ENCODE measurements at places on chromosomes 2 and 18.
A peak's percentile ranks its signal among the peaks of the same experiment; 100 is the strongest.

DNA sequence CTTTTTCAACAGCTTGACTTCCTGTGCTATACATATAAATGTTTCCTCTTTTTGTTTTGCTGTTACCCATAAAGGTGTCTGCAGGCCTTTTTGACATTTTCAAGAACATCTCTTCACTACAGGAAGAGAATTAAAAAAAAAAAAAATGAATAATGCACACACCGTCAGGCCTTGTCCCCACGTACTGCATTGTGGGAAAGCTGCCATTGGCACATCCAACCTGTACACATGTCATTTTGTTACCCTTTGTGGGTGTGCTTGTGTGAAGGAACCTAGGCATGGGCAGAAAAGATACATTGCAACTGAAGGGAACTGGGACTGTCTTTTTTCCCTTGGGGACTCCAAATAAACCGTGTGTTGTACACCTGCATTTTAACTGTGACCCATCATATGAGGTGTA lies 16.8 kb upstream of the TMEM37 start:
- DNase-seq, result no peak

- DNase-seq, result no peak
Measured at GRCh38 chr18:2515171-2515787, 56.0 kb downstream of the METTL4 start.

DNA sequence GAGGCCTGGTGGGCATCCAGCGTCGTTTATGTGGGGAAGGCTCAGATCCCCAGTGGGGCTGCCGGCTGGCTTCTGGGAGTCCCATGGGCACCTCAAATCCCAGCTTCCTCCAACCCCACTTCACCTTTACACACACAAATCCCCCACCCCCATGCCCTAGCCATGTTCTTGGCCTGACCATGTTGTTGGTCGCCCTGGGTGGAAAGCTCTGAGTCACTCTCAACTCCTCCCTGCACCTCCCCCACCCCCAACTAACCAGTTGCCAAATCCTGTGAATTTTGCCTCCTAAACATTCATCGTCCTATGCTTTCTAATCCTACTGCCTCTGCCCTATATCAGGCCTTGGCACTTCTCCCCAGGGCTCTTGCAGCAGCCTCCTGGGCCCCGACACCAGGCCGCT lies 6.4 kb downstream of the TNS1 start:
- DNase-seq, result no peak

- no peak for DNase-seq
Measured at GRCh38 chr2:65420712-65421431, 11.5 kb downstream of the SPRED2 start.

DNA sequence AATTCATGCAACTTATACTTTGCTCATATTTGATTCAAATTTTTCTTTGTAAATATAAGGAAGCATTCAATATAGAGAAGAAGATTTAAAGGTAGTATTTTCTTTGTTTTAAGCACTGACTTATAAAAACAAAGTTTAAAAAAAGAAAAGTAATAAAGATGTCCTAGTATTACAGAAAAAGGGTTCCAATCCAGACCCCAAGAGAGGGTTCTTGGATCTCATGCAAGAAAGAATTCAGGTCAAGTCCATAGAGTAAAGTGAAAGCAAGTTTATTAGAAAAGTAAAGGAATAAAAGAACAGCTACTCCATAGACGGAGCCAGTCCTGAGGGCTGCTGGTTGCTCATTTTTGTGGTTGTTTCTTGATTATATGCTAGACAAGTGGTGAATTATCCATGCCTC lies 267.9 kb downstream of the CTNNA2 start:
- DNase-seq, result no peak

- no peak for DNase-seq
Measured at GRCh38 chr18:12098374-12098773, 4.7 kb downstream of the ANKRD62 start.

DNA sequence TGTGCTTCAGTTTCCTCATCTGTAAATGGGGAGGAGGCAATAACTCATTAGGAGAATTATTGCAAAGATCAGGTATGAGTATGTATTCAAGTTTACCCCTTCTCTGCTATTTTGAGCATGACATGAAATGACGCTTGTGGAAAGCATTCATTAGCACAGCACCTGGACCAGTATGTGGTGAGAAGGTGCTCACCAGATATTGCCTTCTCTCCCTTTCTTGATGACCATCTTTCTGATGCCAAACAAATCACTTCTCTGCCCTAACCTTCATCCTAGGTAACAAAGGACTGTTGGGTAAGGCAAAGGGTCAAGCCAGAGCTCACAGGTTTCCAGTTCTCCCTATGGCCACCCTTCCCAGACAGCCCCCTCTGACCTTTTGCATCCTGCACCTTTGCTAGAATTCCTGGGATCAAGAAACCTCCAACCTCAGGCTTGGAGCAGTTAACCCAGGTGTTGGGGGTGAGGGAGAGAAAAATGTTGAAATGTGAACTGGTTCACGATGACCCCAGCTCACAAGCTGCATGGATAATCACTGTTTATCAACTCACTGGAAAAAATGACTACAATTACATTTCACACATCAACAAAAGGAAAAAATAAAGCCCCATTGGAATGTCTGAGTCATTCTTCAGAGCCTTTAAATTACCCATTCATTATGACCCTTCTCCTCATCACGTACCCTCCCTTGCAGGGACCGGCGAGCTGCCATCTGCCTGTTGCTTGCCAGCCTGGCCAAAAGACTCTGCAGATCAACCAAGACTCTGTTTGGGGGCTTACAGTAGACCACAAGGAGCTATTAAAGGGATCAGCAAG lies 41.6 kb downstream of the LBH start:
- DNase-seq, result peak; percentile 73

Data from activated CD8-positive, alpha-beta T cell treated with anti-CD3 and anti-CD28 coated beads for 36 hours (primary cell).